Activated CD8-positive, alpha-beta memory T cell treated with anti-CD3 and anti-CD28 coated beads, Interleukin-2, amount 10 ng/mL, durations not matched to agents 7 days and 5 days (primary cell): ENCODE measurements at places on chromosomes 1 and 21. TPM values are rescaled to one million over a fixed set of nuclear protein-coding genes. Genes with fewer than 3 reads are reported as not detected.

- no peak overlapping the region for H3K4me3 ChIP-seq
- no peaks in the 10 kb centered on the region for H3K27me3 ChIP-seq
- H3K36me3 ChIP-seq, result no peaks in the 10 kb centered on the region
- H3K27ac ChIP-seq, result no peak overlapping the region
Measured at GRCh38 chr1:76944942-76945341, 77.7 kb downstream of the ST6GALNAC5 start.

DNA sequence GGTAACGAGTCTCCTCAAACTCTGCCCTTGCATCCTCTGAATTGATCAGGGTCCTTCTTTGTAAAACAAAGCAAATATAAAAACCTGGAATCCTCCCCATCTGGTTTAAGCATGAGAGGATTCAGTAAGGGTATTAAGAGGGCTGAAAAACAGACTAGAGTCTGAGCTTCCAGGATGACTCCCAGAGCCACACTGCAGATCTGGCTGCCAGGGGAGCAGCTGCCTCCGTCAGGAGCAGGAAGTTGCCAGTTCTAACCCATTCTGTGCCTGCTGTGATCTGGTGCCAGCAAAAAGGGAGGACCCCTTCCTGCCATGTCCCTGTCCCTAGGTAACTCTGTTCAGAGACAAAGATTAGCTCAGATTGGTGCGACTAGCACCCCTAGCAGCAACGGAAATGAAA lies 27.5 kb downstream of the SERTAD4 start:
- H3K4me1 ChIP-seq, result no peaks in the 10 kb centered on the region
- H3K36me3 ChIP-seq, result no peaks in the 10 kb centered on the region
- DNase-seq, result no peak
- H3K27ac ChIP-seq, result no peak overlapping the region
- H3K27me3 ChIP-seq, result peaks cover 21% of the 10 kb centered on the region
- H3K4me3 ChIP-seq, result no peak overlapping the region

Gene PYHIN1
- 59.4 TPM for total RNA-seq

GRCh38 chr1:74463333-74463988 lies 49.0 kb downstream of the LRRC53 start:
- peaks cover 10% of the 10 kb centered on the region for H3K4me1 ChIP-seq
- no peaks in the 10 kb centered on the region for H3K36me3 ChIP-seq
- peaks cover 12% of the 10 kb centered on the region for H3K27me3 ChIP-seq
- no peak for DNase-seq
- no peak overlapping the region for H3K4me3 ChIP-seq
- H3K27ac ChIP-seq, result no peak overlapping the region

Gene CR1L
- total RNA-seq, result not detected

DNA sequence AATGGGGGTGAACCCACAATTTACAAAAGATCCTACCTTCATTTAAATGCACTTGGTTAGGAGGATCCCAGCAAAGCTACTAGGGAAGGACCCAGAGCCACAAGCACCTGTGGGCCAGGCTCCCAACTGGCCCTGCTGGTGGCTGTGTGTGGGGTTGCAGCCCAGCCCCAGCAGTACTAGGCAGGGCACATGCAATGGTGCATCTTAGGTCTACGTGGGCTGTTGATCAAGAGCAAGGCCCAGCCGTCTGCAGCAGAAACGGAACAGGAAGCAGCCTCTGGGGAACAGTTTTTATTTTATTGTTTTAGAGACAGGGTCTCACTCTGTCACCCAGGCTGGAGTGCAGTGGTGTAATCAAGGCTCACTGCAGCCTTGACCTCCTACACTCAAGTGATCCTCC lies 134.1 kb upstream of the RAB4A start:
- peaks cover 18% of the 10 kb centered on the region for H3K36me3 ChIP-seq
- peaks cover 12% of the 10 kb centered on the region for H3K4me1 ChIP-seq
- peaks cover 2% of the 10 kb centered on the region for H3K27me3 ChIP-seq

DNA sequence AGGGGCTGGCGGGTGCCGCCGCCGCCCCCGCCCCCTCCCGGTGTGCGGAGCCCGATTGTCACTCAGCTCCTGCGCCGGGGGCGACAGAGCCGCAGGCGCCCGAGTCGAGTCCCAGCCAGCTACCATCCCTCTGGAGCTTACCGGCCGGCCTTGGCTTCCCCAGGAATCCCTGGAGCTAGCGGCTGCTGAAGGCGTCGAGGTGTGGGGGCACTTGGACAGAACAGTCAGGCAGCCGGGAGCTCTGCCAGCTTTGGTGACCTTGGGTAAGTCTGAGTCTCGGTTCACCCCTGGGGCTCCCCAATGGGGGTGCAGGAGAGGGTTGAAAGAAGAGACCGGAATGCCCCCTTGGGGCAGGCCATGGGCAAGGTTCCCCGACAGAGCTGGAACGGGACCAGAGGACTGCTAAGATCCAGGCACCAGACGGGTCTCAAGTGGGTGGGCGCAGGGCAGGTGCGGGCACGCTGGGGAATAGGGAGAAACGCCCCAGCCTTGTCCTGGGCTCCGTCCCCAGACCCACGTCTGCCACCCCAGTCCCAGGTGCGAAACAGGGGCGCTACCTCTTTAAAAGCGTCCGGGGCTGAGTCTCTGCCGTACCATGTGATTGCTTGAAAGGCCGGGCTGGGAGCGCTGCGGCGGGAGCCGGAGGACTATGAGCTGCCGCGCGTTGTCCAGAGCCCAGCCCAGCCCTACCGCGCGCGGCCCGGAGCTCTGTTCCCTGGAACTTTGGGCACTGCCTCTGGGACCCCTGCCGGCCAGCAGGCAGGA lies at the start of gene ADORA1:
ADORA1 (plus strand) TSS at position 61 of the 765 bp plus-strand sequence. CDS start 1,116 bp downstream, outside the sequence.
- DNase-seq, result peak; percentile 35
- H3K27me3 ChIP-seq, result peaks cover 50% of the 10 kb centered on the region
- no peaks in the 10 kb centered on the region for H3K36me3 ChIP-seq
- no peak within 1 kb of the TSS for H3K4me3 ChIP-seq
- no peaks in the 10 kb centered on the region for H3K4me1 ChIP-seq
- no peak within 1 kb of the TSS for H3K27ac ChIP-seq

Gene KAZN
- total RNA-seq, result 0.12 TPM

Gene HCRTR1
- not detected for total RNA-seq
